Stimulated activated CD8-positive, alpha-beta memory T cell treated with anti-CD3 and anti-CD28 coated beads, Interleukin-4, amount 100 ng/mL, for 1 hour (primary cell): ENCODE measurements at places on chromosomes 12 and 14.

GRCh38 chr14:38080696-38081095, 127.0 kb upstream of the SSTR1 start:
- DNase-seq: no peak

DNA sequence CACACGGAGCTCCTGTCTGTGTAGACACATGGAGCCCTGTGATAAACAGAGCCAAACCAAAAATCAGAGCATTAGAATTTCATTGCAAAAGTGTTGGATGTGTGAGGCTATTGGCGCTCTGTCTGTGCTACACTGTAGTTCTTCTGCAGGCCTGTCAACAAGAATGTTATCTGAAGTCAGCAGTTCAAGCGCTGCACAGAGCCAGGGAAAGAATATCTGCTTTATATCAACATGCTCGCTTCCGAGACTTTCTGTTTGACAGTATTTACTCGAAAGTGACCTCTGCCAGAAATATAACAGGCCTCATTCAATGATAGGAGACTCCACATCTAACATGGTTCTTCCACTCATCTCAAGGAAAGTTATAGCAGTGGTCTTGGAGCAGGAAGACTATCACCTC, 118.3 kb downstream of the CCER1 start:
- DNase-seq: no peak

DNA sequence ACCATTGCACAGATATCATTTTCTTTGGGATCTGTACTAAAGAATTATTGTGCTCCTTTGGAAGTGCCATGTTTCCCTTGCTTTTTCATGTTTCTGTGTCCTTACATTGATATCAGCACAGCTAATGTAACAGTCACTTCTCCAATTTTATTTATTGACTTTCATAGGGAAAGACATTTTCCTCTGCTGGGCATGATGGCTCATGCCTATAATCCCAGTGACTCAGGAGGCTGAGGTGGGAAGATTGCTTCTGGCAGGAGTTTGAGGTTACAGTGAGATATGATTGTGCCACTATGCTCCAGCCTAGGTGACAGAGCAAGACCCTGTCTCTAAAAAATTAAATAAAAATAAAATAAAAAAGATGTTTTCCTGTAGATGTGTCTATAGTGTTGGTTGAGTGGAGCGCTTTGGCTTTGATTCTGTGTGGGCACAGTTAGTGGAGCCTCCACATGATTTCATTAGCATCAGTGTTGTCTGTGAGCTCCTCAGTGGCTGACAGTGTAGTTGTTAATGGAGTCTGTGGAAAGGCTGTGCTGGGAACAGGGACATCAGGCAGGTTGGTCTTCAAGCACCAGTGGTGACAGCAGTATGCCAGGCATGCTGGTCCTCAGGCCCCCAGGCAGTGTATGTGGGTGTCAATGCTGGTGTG, 7.4 kb downstream of the OAS2 start:
- no peak for DNase-seq

DNA sequence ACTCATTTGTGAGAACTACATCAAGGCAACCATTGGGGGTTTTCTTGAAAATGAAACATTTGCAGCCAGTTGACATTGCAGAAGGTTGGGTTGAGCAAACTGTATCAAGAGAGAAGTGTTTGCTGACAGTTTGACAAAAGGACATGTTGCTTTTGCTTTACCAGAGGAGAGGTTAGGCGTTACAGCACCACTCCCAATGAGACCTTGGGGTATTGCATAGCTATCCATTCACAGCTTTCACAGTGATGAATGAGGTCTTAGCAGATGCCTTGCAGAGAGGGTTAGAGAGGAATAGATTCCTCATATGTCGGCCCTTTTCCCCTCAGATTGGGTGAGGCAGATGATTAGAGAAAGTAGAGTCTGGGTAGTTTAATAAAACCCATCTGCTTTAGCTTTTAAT, 988.9 kb upstream of the FLRT2 start:
- no peak for DNase-seq

- DNase-seq: no peak
Observed at GRCh38 chr12:113247123-113248050, 26.1 kb downstream of the TPCN1 start.
